ENCODE measurements at places on chromosomes 12 and 14. TPM values are rescaled to one million over a fixed set of nuclear protein-coding genes. Genes with fewer than 3 reads are reported as not detected.
A peak's percentile ranks its signal among the peaks of the same experiment; 100 is the strongest.

PITPNM2 gene
- 2.2 TPM for polyA plus RNA-seq

RNF41 gene
- polyA plus RNA-seq, result 99.7 TPM

DHH gene
- 0.01 TPM for polyA plus RNA-seq

ADAM20 gene
- 0.03 TPM for polyA plus RNA-seq

AP5M1 gene
- 40.2 TPM for polyA plus RNA-seq

C12orf75 gene
- 336 TPM for polyA plus RNA-seq

TAS2R8 gene
- polyA plus RNA-seq, result not detected

EEF1AKMT3 gene
- polyA plus RNA-seq, result 6.7 TPM

KLRB1 gene
- not detected for polyA plus RNA-seq

OR4M1 gene
- polyA plus RNA-seq, result not detected

DTX3 gene
- 17.3 TPM for polyA plus RNA-seq

ZNF891 gene
- 0.27 TPM for polyA plus RNA-seq

DNA sequence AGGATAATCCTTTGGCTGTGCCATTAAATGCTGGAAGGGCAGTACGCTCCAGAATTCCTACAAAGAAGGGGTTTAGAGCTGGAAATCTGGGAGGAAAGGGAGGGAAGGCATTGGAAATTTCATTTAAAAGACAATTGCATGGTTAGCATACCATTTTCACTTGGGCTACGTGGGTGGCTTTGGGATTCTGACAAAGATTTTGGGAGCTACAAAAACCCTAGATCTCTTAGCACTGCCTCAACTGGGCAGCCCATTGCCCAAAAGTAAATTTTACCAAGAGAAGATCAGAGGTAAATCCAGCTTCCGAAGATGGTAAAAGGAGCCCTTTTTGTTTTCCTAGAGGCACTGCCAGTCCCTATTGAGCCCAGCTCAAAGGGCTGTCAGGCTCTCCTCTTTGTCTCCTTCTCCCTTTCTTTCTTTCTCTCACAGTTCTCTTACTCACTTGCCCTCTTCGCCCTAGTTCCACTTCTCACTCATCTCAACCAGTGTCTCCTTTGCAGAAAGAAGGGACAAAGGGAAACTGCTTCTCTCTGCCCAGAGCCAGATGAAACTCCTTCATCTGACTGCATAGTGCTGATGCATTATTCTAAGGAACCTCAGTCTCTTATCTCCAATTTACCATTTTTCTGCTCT is 125.4 kb upstream of the PLEKHA5 start:
- H3K36me3 ChIP-seq, result no peaks in the 10 kb centered on the region
- DNase-seq, result no peak

- no peaks in the 10 kb centered on the region for H3K27me3 ChIP-seq
- peak overlapping the region; percentile 25 for H3K4me3 ChIP-seq
- peaks cover 3% of the 10 kb centered on the region for H3K36me3 ChIP-seq
- H3K27ac ChIP-seq, result peak overlapping the region; percentile 97
- peaks cover 52% of the 10 kb centered on the region for H3K4me1 ChIP-seq
Observed at GRCh38 chr12:108689314-108690190, 41.8 kb downstream of the CORO1C start.

DNA sequence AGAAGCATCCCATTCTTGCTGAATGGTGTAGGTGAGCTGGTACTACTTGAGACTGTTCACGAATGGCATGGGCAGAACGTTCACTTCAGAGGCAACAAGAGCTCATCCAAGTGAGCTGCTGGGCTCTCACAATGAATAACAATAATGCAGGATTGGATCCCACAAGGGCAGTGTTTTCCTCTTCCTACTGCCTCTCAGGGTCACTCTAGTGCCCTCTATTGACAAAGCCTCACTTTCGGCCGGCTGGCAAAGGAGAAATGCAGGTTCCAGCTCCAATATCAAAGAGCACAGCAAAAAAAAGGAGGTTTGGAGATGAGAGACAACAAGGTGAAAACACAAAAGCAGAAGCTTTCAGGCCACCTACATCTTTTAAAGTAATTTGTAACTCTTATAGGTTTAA is 74.6 kb upstream of the MYF6 start:
- no peaks in the 10 kb centered on the region for H3K27me3 ChIP-seq
- H3K4me1 ChIP-seq, result peaks cover 4% of the 10 kb centered on the region
- no peaks in the 10 kb centered on the region for H3K36me3 ChIP-seq
- DNase-seq, result no peak
- no peak overlapping the region for H3K27ac ChIP-seq
- no peak overlapping the region for H3K4me3 ChIP-seq

DNA sequence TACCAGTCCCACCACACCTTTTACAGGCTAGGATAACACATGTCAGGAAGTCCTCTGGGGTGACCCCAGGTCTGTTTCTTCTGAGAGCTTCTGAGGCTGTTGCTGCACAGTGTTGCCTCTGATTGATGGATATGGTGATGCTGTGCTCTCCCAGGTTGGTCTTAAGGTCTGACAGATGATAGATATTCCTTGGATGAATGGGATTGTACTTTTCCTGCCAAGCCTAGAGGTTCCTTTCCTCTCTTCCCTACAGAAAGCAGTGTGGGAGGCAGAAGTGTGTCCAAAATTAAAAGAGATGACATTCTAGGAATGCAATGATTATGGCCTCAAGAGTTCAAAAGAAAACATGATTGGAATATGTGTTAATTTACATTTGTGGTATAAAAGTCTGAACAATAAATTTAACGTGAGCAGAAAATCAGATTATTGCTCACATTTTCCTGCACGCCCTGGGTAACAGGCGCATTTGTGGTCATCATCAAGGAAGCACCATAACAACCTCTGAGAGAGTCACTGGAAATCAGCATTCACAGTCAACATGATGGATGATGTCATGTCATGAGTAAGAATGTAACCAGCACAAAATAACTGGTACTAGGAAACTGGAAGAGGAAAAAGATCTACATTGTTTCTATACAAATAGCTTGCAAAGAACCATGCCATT is 73.7 kb downstream of the BBS10 start:
- DNase-seq, result no peak
- H3K4me1 ChIP-seq, result peaks cover 37% of the 10 kb centered on the region
- H3K27ac ChIP-seq, result no peak overlapping the region
- no peaks in the 10 kb centered on the region for H3K36me3 ChIP-seq

- H3K36me3 ChIP-seq, result no peaks in the 10 kb centered on the region
- no peak overlapping the region for H3K27ac ChIP-seq
- no peaks in the 10 kb centered on the region for H3K4me1 ChIP-seq
- no peak for DNase-seq
- no peaks in the 10 kb centered on the region for H3K27me3 ChIP-seq
- no peak overlapping the region for H3K4me3 ChIP-seq
Observed at GRCh38 chr12:124131659-124132058, 158.6 kb downstream of the ZNF664 start.

GRCh38 chr14:98175436-98175835 is 1096.6 kb downstream of the BCL11B start:
- no peaks in the 10 kb centered on the region for H3K27me3 ChIP-seq
- no peak for DNase-seq
- H3K27ac ChIP-seq, result no peak overlapping the region
- no peak overlapping the region for H3K4me3 ChIP-seq

- H3K27me3 ChIP-seq, result no peaks in the 10 kb centered on the region
- no peaks in the 10 kb centered on the region for H3K36me3 ChIP-seq
- no peaks in the 10 kb centered on the region for H3K4me1 ChIP-seq
- H3K4me3 ChIP-seq, result no peak overlapping the region
- no peak for DNase-seq
Observed at GRCh38 chr14:101173698-101174521, 270.4 kb upstream of the RTL1 start.

DNA sequence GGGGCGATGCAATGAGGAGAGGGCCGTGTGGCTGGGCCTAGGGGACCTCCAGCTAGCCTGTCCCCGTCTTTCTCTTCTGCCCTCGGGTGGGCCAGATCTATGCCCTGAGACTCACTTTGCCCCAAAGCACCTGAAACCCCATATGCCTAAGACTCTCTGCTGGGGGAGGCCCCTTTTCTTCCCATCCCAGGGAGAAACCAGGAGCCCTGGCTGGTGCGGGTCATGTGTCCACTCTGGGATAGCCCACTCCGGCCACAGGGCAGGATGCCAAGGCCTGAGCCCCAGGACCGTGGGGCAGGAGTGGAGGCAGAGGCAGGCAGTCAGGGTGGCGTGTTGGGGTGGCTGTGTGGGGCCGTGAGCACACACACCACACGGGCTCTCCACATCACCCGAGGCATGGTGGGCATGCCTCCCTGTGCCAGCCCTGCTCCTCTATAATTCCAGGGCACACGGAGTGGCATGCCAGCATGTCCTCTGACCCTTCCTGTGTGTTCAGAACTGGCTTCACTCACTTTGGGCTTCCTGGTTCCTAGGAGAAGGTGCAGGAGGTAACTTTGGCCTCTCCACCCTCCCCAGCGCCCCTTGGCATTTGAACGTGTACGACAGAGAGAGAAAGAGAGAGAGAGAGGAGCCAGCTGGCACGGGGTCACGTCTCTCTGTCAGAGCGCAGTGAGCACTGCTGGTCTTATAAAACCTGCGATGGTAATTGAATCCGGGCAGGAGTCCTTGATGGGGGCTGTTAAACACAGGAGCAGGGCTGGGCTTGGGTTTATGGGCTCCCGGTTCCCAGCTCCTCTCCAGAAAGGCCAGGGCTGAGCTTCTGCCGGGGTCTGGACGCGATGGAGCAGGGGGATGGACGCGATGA is 144.2 kb downstream of the KIF26A start:
- H3K27ac ChIP-seq, result no peak overlapping the region
- no peaks in the 10 kb centered on the region for H3K27me3 ChIP-seq
- H3K4me3 ChIP-seq, result no peak overlapping the region

DNA sequence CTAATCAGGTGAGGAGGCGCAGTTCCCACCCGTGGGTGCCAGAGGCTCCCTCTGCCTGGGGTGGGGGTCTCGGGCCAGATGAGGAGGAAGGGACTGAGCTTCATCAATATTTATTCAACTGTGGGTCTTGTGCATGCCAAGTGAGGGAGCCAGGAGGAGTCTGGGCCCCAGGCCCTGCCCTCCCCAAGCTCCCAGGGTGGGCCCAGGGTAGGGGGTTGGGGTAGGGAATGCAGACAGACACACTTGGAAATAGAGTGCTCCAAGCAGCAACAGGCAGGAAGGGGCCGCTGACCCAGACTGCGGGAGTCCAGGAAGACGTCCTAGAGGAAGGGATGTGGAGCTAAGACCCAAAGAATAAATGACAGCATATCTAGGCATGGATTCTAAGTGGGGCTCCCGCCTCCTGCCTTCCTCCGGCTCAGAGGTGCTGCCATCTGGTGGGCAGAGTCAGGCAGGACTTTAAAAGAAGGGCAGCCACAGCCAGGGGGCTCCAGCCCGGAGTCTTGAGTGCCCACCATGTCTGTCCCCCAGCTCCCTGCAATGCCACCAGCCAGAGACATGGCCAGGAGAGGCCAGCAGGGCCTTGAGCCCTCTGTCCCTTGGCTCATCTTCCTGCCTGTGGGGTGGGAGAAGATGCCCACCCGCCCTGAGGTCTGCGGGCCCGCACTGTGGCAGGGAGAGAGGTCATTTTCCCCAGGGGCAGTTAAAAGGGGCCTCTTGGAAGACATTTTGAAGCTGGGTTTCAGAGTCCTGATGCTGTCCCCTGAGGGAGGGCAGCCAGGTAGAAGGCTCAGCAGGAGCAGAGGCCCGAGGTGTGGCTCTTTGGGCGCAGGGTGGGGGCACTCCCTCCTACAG is 70.1 kb downstream of the PHETA1 start:
- no peaks in the 10 kb centered on the region for H3K36me3 ChIP-seq
- peak; percentile 27 for DNase-seq
- H3K4me1 ChIP-seq, result no peaks in the 10 kb centered on the region

DNA sequence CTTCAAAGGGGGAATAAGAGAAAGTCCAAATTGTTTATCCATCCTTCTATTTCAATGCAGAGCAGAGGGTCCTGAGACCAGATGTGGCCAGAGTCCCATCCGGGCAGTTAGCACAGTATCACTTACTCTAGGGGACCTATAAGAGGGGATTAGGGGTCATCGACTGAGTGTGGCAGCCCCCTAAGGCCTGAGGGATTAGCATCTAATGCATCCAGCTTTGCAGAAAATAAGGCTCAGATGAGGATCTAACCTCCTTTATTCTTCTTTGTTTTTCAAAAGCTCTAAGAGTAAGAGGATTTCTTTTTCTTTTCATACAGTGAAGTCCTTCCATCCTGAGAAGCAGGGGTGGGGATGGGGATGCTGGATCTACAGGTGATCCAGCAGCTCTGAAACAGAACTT is 43.5 kb downstream of the NEUROD4 start:
- no peaks in the 10 kb centered on the region for H3K27me3 ChIP-seq
- no peaks in the 10 kb centered on the region for H3K36me3 ChIP-seq
- no peak overlapping the region for H3K27ac ChIP-seq
- no peak for DNase-seq
- H3K4me1 ChIP-seq, result no peaks in the 10 kb centered on the region

DNA sequence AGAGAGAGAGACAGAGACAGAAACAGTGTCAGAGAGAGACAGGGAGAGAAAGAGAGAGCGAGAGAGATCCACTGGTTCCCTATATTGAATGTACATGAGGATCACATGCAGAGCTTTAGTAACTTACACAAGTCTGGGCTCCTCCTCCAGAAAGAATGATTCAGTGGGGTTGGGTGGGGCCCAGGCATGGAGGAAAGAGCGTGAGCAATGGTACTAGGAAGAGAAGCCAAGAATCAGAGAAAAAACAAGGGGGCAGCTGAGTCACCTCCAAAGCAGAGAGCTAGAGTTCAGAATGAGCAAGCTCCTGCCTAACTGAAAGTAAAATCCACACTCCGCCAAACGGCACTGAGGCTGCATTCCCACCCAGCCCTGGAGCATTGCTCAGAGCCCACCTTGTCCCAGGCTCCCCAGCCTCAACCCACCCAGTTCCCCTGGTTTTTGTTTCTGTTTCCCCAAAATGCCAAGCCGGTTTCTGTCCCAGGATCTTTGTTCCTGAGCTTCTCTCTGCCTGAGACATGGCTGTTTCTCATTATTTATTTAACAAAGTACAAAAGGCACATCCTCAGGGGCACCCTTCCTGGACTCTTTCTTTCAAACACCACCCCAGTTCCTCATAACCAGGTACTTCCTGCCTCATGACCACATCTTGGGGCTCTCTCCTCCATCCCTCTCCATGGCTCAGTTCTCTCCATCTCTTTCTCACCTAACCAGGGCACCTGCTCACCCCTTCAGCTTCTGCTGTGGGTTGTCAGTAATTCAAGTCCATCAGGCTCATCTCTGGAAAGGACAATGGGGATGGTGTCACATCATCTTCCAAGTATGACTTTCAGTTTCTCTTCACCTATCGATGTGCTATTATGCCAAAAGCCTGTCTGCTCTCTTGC is 670.3 kb upstream of the TBX3 start:
- no peaks in the 10 kb centered on the region for H3K36me3 ChIP-seq
- H3K4me3 ChIP-seq, result peak overlapping the region; percentile 49
- DNase-seq, result peak; percentile 98
- H3K27me3 ChIP-seq, result no peaks in the 10 kb centered on the region

DNA sequence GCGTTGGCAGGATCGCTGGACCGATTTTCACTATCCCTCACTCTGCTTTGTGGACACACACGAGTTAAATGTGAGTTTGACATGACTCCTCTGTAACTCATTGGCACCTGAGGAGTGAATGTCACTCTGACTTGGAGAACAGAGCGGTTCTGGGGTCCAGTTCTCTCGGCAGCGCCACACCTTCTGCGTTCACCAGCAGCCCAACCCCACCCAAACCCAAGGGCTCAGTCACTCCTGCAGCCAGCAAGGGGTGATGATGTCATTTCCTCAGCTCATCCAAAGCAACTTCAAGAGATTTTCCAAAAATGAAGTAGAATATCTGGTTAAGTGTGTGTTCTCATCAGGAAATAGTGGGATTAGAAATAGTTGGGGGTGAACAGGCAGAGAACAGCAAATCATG is 36.3 kb downstream of the ADGRD1 start:
- H3K27ac ChIP-seq, result no peak overlapping the region
- DNase-seq, result no peak
- H3K36me3 ChIP-seq, result no peaks in the 10 kb centered on the region
- H3K4me1 ChIP-seq, result no peaks in the 10 kb centered on the region
- no peaks in the 10 kb centered on the region for H3K27me3 ChIP-seq
